OCI-M1 (cell line): ENCODE measurements at places on chromosomes 3 and 15.

DNA sequence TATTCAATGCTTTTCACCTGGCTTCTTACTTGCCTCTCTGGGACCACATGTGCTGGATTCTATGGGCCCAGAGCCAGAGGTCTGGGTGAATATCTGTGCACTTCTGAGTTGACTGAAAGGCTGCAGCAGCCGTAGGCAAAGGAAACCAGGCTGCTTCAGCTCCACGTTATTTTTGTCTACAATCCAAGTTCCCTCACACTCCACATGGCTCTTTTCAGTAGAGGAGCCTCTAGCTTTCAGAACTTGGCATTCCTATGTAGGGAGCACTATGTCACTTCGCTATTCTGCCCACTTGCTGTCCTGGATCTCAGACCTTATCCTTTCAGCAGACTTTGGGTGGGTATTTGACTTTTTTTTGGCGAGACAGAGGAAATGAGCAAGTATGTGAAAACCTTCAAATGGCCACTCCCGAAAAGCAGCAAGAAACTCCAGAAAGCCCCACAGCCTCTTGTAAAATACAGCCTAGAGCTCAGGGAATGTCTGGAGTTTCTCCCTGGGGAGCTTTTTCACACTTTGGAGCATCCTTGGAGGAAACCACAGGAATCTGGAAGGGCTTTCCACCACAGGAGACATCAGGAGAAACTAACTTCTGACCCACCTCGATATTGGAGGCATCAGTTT lies 80.9 kb downstream of the DUT start:
- no peak for DNase-seq

DNA sequence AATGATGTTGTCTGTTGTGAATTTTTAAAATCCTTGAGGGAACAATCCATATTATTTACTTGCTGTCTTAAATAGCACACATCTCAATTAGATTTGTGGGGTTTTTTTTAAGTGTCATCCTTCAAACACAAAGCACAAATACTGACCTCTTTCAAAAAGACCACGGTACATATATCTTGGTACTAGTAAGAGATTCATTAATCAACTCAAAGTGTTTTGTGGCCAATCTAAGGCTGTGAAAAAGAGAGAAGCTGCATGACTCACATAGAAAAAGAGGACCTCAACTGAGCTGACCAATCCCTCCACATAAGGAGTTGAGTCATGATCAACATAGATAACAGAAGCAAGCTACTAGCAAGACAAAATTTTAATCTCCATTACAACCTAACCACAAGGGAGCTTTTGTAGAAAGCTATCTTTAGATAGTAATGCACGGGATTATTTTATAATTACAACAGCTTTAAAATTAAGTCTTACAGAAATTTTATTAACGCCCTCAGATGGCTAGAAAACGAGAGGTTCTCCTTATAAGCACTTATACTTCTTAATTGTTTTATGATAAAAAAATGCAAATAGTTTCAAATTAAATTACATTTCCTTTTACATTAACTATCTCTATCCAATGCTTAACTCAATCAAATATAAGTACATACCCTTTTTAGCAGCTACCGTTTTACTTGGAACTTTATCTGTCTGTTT lies 60.5 kb downstream of the TOP2B start:
- peak; percentile 94 for DNase-seq

- DNase-seq = peak; percentile 78
Observed at GRCh38 chr3:87088993-87089841, 98.3 kb upstream of the VGLL3 start.

DNA sequence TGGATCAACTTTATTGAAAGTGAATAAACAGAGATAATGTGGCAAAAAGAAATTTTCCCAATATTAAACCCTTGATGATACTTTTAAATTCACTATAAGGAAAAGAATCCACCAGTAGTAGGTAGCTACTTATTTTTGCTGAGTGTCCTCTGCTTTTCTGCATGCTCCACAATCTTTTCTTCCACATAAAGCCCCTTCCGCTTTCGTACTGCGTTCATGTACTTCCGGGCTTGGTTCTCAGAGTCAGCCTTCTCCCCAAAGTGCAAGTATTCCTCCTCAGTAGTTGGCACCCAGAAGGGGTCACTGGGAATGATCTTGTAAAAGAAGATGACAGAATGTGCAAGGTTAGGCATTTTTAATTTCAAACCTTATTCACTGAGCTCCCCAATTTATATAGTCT lies 84.4 kb upstream of the MEX3B start:
- no peak for DNase-seq

- no peak for DNase-seq
Observed at GRCh38 chr15:101486696-101487459, 2.6 kb downstream of the PCSK6 start.

DNA sequence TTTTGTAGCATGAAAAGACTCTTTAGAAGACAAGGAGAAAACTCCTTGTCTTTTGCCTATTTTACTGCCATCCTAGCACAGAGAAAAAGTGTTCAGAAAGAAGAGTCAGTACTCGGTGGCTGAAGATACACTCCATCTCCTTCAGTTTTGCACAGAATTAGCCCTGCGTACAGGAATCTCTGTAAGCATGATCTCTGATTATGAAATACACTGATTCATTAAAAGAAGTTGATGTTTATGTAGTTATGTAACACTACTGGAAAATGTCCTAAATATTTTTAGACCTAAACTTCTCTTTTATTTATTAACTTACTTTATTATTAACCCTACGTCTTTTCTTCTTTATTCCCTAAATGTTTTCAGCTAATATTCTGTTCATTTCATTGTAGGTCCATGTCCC lies 138.4 kb downstream of the LEKR1 start:
- no peak for DNase-seq

DNA sequence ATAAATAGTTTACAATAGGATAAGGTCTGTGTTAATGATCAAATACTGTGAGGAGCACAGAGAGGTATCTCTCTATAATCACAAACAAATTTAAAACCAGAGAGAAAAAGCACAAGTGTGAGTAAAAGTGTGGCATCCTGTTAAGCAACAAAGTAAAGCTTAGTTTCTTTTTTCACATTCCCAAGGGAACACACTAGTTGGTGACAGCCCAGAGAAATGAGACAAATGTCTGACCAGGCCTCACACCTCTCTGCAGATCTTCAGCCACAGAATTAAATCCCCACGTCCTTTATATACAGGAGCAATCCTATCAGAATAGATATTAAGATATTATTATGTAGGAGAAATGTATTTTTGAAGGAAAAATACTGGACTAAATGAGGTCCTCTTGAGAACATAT lies 2.7 kb downstream of the FBN1 start:
- DNase-seq = peak; percentile 48

DNA sequence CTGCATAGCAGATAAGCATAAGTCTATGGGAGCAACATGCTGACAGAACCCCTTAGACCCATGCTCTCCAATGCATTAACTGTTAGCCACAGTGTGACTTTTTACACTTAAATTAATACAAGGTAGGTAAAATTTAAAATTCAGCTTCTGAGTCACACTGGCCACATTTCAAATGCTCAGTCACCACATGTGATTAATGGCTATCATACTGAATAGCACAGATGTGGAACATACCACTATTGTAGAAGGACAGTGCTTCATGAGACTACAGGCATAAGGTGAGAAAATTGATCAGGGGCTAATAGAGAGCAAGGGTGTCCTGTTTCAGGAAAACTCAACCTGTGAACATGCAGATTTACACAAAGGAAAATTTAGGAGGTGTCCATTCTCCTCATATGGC lies 357.0 kb upstream of the SEMA6D start:
- no peak for DNase-seq

DNA sequence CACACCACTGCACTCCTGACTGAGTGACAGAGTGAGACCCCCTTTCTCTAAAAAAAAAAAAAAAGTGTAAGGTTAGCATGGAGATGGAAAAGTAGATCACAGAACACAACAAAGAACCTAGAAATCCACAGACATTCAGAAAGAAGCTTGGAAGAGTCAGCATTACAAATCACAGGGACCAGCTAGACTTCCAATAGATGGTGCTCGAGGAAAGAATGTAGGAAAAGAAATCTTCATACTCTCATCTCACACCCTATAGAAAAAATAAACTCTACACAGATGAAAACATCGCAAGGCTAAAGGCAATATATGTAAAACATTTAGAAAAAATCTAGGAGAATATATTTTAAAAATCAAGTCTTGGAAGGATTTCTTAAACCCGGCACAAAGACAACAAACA lies 94.5 kb upstream of the ABHD17C start:
- no peak for DNase-seq

DNA sequence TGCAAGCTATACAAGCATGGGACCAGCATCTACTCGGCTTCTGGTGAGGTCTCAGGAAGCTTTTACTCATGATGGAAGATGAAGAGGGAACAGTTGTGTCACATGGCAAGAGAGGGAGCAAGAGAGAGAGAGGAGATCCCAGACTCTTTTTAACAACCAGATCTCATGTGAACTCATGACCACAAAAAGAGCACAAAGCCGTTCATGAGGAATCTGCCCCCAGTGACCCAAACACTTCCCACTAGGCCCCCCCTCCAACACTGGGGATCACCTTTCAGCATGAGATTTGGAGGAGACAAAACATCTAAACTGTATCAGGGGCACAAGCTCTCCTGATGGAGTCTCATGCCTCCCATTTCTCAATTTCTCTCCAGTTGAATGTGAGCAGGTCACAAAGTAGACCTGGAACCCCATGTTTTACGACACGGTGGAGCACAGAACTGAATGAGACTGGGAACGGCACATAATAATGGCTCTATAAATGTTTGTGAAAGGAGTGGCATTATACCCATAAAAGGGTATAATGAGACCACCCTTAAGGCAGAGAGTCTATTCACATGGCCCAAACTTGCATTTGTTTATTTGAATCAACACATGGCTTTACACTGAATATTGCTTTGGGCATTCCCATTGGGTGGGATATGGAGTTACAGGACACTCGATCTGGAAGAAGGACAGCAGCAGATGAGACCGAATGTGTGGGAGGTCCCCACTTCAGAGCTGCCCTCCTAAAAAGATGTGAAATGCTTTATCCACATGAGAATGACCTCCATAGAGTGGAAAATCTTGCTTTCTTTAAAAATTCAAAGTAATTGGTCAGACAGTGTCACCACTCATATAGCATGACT lies 38.8 kb downstream of the IL16 start:
- DNase-seq = no peak

DNA sequence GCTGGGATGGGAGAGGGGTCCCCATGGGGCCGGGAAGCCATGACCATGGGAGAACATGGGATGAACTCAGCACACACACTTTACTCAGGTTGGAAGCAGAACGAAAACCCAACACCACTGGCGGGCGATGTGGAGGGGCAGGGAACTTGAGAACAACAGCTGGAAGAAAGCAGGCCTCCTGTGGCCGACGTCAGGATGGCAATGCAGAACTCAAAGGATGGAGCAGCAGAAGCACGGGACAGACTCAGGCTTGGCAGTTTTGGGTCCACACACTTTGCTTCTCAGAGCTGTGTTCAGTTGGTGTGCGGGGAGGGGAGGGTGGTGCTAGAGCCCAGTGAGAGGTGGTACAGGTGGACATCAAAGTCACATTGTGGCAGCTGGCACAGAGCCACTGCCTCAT lies 80.7 kb downstream of the SEC22A start:
- no peak for DNase-seq

DNA sequence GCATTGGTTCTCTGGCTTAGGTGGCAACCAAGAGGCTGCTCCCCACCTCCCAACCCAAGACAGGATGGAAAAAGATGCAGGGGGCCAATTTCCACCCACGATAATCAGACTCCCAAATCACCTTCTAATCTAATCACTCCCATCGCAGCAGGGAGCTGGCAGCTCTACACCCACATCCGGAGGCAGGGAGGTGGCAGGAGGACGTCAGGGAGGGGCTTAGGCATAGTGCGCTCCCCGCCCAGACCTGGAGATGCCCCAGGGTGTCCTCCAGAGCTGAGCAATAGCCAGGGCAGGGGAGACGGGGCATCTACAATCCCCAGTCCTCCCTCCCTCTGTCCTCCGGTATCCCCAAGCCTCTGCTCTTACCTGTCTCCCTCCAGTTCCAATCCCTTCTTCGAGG lies 70.5 kb upstream of the SEC13 start:
- no peak for DNase-seq

DNA sequence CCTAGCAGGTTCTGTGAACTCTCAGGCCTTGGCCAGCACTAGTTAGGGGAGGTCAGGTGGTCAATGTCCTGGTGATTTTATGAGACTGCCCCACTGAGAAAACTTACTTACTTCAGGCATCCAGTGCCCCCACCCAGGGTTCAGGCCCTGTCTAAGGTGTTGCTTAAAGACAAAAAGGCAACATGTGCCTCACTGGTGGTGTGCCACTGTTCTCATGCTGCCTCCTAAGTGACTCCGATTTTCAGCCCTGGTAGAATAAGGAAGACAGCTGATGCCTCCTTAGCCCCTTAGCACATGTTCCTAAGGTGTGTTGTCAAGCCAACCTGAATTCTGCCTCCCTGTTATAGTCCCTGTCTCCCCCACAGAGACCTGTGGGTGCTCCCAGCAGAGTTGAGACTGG lies 5.3 kb downstream of the RBM15B start:
- DNase-seq = no peak

DNA sequence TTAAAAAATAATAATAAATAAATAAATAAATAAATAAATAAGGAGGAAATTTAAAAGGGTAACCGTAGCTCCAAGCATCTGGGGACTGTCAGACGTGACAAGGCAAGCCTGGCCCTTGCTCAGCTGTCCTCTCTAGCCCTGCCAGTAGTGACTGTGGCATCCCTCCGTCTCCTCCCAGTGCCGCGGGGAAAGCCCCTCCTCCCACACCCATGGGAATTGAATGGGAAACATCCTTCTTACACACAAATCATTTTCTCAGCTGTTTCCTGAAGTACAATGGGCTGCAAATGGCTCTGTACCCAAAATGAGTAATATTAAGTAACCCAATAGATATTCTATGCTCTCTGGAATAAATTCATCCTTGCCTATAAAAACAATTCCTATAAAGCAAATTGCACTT lies 101.6 kb upstream of the RAD18 start:
- DNase-seq = no peak

- DNase-seq = peak; percentile 51
Observed at GRCh38 chr15:86915811-86916331, 836.2 kb downstream of the AGBL1 start.

- DNase-seq = no peak
Observed at GRCh38 chr3:162802228-162802965, 1305.8 kb downstream of the OTOL1 start.

GRCh38 chr3:183163563-183163962 lies 1.0 kb upstream of the LAMP3 start:
- DNase-seq = no peak

- DNase-seq = no peak
Observed at GRCh38 chr3:16385151-16385550, 120.1 kb downstream of the OXNAD1 start.

DNA sequence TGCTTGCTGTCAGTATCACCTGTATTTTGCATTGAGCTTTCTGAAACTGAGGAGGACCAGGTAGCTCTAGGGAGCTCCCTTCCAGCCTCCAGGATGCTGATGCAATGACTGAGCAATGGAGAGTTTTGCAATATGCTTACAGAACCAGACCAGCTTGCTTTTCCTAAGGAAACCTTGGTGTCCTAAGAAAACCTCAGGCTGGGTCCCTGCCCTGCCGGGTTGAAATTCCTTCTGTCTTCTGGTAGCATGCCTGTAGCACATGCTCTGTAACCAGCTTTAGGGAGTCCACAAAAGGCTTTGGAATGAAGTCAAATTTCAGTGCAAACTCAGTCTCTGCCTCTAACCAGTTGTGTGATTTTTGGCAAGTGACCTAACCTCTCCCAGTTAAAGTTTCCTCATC lies 65.8 kb upstream of the GSK3B start:
- peak; percentile 78 for DNase-seq

- no peak for DNase-seq
Observed at GRCh38 chr3:73538486-73538885, 86.3 kb downstream of the PDZRN3 start.

GRCh38 chr3:32856355-32856889 lies 38.6 kb downstream of the TRIM71 start:
- no peak for DNase-seq

- no peak for DNase-seq
Observed at GRCh38 chr15:32774022-32774421, 56.2 kb downstream of the GREM1 start.
